ENCODE measurements at places on chromosomes 2 and 18.
A peak's percentile ranks its signal among the peaks of the same experiment; 100 is the strongest.

DNA sequence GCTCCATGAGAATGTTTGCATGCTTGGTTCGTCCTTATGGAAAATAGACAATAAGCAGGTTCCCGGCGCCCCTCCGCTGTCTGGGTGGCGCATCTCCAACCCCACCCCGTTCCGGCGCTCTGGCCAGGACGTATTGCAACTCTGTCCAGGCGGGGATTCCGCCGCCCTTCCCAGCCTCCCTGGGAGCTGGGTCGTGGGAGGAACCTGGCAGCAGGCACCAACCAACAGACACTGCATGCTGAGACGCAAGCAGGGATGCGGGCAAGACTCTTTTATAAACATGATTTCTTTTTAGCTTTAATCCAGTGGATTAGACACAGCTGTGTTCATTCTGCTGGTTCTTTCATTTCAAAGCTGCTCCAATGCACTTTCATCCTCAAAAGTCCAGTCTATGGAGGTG is 240.2 kb downstream of the SH3BP4 start:
- peak; percentile 32 for DNase-seq

DNA sequence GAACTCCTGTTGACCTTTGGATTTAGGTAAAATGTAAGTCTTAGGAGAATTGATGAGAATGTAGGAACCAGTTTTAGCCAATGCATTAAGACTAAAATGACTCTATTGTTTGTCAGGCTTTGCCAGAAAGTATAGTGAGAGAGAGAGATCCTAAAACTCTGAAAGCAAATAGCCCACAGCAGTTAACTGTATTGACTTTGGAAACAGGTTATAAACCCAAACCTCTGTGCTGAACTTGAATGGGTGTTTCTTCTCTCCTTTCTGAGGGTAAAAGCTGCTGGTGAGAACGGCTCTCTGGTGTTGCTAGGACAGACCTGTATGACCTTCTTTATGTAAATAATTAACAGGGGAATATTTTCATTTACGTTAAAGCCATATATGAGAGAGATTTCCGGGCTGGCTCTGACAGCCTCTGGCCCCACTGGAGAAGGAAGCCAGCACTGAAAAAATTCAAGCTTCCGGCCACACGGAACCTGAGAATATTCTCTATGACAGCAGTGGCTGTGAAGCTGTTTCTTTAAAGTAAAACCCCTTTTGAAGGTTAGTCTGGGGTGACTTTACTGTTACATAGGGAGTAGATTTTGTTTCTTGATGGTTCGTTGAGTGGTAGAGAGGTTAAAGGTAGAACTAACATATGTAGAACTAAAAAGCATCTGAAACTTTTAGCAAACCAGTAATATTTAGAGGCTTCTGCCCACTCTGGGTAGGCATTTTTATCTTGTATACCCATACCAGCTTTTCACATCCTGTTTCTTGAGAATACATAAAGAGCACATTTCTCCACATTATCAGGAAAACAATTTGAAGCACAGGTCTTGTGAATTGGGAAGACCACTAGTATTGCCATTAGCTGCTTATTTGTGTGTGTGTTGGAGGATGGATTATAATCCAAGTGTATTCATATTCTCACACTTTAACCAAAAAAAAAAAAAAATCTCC is 123.8 kb downstream of the SPTBN1 start:
- no peak for DNase-seq

- DNase-seq = peak; percentile 76
Observed at GRCh38 chr2:30862054-30862651, 54.9 kb upstream of the CAPN13 start.

DNA sequence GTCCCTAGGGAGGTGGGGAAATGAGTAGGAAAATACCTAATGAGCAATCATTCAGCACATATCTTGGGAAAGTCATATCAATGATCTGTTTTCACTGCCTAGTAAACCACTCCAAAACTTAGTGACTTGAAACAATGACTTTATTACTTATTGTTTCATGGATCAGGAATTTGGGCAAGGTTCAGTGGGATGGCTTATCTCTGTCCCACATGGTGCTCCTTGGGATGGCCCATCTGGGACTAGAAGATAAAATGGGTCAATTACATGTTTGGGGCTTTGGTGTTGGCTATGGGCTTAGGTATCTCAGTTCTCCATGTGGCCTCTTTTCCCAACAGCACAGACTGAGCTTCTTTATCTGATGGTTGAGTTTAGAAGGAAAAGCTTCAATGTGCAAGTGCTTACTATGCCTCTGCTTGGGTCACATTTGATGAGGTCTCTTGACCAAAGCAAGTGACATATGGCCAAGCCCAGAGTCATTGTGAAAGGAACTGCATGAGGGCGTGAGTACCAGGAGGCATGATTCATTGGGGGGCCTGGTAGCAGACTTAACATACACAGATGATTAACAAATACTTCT is 218.1 kb upstream of the TNP1 start:
- DNase-seq = peak; percentile 7

- no peak for DNase-seq
Observed at GRCh38 chr18:68484241-68484640, 230.7 kb downstream of the TMX3 start.

GRCh38 chr2:47373747-47374146 is 29.2 kb upstream of the MSH2 start:
- DNase-seq = peak; percentile 66

- no peak for DNase-seq
Observed at GRCh38 chr2:37637190-37637860, 34.1 kb downstream of the CDC42EP3 start.

DNA sequence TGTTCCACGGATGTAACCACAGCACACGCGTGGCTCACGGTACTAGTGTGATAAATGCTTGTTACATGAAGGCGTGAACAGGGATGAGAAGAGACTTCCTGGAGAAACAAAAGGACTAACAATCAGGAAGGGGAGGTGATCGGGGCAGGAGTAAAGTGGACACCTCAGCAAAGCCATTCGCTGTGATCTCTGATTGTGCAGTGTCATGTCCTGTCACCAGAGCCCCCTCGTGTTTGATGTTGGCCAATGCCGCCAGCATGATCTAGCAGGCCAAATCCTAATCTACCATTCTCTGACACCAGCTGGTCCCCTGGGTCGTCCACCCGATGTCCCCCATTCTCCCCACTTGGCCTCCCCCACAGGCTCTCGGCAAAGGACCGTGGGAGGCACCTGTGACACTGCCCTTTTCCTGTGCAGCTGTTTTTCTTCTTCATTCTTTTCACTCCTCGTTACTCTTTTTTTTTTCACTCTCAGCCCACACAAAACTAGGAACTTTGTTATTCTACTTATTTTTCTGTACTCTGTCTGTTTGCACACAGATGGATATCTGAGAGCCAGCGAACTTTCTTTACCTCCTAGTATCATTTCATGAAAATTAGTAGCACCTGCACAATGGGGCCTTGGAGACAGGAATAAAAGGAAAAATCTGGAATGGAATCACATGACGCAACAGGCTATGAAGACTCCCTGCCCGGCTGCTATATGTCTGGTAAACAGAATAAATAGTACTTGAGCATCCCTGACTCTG is 146.8 kb downstream of the TGIF1 start:
- DNase-seq = peak; percentile 74

- no peak for DNase-seq
Observed at GRCh38 chr2:18825838-18826237, 236.5 kb upstream of the NT5C1B start.

DNA sequence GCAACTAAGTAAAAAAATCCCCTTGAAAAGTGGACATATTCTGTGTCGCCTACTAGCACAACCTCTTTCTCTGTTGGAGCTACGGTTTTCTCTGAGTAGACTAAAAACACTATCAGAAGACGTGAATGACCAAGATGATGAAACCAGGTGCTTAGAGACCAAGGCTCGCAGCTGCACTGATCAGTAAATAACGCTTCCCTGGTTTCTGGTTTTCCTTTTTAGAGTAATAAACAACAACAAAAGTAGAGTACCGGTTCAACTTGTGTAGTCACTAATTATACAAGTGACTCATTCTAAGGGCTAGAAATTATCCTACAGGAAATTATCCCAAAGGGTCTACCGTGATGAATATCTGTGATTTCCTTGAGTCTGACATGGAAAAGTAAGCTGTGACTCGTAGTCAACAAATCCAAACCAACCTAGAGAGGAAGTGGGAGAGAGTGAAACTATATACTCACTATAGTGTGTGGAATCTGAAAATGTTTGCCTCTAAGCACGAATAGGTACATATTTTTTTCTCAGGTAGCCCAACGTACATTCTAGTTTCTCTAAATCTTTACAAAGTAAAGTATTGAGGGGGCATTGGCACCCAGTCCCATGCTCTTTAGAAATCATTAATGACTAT is 17.8 kb downstream of the RASGRP3 start:
- DNase-seq = no peak
